Stimulated activated CD4-positive, alpha-beta T cell treated with anti-CD3 and anti-CD28 coated beads, Interleukin-15, amount 100 ng/mL, for 48 hours (primary cell): ENCODE measurements at places on chromosomes 6 and 20.

DNA sequence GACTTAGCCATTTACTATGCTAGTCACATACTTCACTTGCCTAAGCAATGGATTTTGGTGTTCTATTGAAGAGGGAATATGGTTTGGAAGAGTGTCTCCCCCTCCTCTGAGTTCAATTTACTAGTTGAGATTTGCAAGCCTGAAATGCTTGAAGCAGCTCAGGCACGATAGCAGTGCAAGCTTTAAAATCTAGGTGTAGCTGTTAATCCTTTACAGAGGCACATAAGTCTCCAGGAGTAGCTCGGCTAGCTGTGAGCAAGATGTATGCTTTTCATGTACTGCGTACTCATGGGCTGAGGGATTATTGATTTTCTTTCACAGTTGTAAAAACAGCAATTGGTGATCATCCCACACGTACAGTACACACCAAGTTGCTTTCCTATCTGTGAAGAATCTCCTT lies 726 bp downstream of the FLRT3 start:
- no peak for DNase-seq

DNA sequence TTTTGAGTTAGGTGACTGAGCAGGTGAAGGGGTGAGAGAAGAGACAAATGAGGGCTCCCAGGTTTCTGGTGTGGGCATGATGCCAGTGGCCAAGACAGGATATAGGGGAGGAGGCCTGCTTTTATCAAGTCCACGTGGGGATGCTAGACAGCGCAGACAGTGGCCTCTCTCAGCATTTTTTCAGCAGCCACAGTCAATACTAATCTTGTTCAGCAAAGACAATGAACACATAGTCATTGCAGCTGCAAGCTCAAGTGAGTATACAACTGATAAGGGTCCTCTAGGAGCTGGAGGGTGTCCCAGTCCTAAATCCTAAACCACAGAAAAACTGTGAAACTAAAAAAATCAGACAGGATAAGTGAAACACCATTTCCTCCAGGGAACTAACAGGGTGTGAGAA lies 48.6 kb downstream of the UQCC1 start:
- no peak for DNase-seq

GRCh38 chr6:184161-184700 lies 108.1 kb upstream of the DUSP22 start:
- DNase-seq = no peak

DNA sequence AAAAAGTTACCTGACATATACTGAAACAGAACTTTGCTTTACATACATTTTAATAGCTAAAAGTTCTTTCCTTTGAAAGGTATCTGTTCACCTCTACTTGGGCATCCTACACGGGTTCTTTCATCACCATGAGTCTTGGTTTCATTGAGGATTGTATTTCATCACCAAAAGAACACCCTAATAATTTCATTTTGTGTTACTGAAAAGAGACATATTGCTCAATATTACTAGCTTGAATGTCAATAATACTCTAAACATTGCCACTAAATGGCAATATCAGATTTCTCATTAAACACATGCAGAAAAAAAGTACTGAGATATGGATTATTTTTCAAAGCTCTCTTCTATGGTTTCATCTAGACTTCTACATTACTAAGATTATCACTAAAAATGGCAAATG lies 30.8 kb downstream of the MAN1A1 start:
- no peak for DNase-seq

DNA sequence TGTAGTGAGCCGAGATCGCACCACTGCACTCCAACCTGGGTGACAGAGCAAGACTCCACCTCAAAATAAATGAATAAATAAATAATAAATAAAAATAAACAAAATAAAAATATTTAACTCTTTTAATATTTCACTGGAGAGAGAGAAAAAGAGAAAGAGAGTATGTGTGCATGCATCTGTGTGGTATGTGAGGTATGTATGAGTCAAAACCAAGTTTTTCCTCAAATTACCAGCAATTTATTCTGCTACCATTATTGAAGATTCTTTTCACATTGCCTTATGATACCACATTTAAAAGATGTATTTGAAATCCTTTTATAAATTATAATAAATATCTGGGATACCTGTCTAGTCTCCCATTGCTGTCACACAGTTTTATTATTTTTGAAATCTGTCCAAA lies 122.1 kb downstream of the CD164 start:
- DNase-seq = no peak

- DNase-seq = peak; percentile 48
These were observed 20.7 kb downstream of the GTPBP2 start for GRCh38 chr6:43608310-43608763.

- no peak for DNase-seq
These were observed 54.7 kb downstream of the TRAM2 start for GRCh38 chr6:52522151-52522626.

GRCh38 chr20:41047975-41048305 lies 19.3 kb downstream of the TOP1 start:
- DNase-seq = no peak

DNA sequence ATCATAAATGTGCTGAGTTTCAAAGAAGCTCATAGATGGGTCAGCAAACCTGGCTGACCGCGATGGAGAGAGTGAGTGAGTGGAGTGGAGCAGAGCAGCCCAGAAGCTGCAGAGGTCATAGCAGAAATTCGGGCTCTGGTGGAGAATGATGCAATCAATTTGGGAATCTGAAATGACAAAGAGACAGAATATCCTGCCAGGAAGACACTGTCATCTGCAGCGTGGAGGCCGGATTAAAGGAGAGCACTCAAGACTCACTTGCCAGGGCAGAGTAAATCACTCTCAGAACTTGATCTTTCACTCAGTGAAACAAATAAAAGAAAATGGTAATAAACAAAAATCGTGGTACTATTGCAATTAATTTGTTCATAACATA lies 109.6 kb upstream of the RREB1 start:
- DNase-seq = no peak

DNA sequence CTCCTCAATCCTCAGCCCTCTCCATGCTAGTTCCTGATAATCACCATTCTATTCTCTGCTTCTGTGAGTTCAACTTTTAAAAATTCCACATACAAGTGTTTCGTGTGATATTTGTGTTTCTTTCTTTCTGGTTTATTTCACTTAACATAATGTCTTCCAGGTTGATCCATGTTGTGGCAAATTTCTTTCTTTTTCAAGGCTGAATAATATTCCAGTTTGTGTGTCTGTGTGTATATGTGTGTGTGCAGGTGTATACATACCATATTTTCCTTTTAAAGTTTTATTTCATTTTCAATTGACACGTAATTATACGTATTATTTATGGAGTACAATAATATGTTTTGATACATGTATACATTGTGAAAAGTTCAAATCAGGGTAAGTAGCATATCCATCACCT lies 19.8 kb upstream of the SF3B5 start:
- DNase-seq = no peak

- no peak for DNase-seq
These were observed 141.2 kb downstream of the FAM83B start for GRCh38 chr6:54987633-54988290.

DNA sequence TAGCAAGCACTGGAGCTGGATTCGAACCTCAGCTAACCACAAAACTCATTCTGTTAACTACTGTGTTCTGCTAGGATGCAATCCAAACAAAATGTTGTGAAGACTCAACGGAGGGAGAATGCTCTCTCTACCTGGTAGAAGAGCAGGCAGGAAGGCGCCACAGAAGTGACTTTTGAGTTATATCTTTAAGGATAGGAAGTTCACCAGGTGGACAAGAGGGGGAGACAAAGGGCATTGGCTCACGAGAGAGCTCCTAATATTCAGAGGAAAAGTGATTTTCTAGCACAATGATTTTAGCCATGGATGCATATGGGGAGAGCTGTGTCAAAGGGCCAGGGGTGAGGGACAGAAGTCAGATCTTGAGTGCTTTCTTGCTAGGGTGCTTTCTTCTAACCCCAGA lies 108.4 kb upstream of the MAFB start:
- no peak for DNase-seq

DNA sequence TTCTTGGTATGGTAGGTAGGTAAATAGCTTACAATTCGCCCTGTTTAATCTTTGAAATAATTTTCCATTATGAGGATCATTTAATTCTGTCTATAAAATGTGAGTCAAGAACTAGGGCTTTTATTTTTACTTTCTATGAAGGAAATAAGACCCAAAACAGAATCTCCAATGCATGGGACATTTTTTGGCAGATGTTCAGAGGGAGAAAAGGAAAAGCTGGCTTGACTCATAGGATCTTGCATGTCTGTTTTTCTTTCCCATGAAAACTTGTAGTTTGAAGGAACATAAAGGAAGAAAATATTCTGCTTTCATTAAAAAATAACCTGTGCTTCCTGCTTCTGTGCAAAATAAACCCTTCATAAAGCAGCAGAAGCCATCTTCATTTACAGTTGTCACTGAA lies 143.1 kb upstream of the INSM1 start:
- no peak for DNase-seq

GRCh38 chr6:98601716-98602115 lies 232.7 kb upstream of the POU3F2 start:
- DNase-seq = no peak

DNA sequence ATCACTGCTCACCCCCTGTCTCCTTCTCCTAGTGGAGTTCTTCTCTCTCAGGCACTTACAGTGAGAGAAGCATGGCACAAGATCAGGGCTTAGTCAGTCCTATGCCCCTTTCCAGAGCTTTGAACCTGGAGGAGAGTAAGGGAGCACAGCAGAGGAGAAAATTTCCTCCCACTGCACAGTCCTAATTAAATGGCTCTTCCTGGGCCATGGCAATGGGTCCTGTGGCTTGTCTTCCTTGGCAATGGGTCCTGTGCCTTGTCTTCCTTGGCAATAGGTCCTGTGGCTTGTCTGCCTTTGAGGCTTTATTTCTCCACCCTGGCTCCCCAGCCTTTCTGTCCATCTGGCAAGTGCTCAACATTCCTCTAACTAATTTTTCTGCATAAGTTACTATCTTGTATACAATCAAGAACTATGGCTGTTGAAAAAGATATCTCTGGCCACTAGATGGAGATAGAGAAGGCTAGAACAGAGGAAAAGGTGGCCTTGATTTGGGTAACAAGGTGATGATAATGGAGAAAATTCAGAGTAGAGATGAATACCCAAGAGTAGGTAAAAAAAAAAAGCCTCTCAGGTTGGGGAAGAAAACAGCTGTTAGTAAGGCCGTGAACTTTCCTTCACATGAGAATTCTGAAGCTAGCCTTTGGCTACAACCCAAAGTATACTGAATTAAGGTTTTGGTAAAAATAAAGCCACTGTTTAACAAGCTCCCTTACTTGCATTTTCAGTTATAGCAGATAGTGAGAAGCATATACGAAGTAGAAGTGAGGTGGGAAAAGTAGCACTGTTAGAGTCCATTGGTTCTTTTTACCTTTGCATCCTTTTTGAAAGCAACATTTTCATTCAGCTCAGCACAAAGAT lies 504.9 kb downstream of the DOK5 start:
- no peak for DNase-seq

DNA sequence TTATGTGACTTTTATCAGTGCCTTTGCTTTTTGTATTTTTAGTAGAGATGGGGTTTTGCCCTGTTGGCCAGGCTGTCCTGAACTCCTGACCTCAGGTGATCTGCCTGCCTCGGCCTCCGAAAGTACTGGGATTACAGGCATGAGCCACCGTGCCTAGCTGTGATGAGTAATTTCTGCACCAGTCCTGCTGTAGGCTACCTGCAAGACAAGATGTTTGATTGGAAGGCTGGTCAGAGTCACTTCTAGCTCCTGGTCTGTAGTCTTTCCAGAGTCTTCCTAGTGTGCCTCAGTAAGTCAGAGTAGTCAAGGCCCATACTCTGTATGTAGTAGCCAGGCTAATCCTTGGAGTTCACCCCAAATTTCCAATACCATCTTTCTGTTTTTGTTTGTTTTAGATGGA lies 8.9 kb downstream of the TIAM2 start:
- no peak for DNase-seq

DNA sequence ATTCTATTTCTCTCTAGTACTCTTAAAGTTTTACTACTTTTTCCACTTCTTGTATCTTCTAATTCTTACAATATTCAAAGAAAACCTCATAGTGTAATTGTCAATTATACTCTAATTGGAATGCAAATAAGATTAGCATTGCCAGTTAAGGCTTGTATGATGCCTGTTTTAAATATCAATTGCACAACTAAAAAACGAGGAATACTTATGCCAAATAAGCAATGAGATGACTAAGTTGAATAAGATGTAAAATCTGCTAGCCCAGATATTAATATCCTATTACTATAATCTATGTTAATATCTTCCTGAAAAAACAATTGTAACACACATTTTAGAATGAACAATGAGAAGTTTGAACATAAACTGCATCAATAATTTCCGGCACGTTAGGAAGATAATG lies 13.3 kb upstream of the AKAP7 start:
- no peak for DNase-seq

- DNase-seq = no peak
These were observed 52.7 kb downstream of the CDH22 start for GRCh38 chr20:46255440-46256104.

DNA sequence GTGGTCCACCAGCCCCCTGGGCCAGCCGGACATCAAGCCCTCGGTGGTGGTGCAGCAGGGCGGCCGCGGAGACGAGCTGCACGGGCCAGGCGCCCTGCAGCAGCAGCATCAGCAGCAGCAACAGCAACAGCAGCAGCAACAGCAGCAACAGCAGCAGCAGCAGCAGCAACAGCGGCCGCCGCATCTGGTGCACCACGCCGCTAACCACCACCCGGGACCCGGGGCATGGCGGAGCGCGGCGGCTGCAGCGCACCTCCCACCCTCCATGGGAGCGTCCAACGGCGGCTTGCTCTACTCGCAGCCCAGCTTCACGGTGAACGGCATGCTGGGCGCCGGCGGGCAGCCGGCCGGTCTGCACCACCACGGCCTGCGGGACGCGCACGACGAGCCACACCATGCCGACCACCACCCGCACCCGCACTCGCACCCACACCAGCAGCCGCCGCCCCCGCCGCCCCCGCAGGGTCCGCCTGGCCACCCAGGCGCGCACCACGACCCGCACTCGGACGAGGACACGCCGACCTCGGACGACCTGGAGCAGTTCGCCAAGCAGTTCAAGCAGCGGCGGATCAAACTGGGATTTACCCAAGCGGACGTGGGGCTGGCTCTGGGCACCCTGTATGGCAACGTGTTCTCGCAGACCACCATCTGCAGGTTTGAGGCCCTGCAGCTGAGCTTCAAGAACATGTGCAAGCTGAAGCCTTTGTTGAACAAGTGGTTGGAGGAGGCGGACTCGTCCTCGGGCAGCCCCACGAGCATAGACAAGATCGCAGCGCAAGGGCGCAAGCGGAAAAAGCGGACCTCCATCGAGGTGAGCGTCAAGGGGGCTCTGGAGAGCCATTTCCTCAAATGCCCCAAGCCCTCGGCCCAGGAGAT lies 1.0 kb downstream of the POU3F2 start:
- no peak for DNase-seq

GRCh38 chr6:35096129-35096862 lies 44.8 kb downstream of the TCP11 start:
- DNase-seq = no peak

GRCh38 chr6:137724495-137725211 lies 142.4 kb upstream of the TNFAIP3 start:
- DNase-seq = no peak

DNA sequence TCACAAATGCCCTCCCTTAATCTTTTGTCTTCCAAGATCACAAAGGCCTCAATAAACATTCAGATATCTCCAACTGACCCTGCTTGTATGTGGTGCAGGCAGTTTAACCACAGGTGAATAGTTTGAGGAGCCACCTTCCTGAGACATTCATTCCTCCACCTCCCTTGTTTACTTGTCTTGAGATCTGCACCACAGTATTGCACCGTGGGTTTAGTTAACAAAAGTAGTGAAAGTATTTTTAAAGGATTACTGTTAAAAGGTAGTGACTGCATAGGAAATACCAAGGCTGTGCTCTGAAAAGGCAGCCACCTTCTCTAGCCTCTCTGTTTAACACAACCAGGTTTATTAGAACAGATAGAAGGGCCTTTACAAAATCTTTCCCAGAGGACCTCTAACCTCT lies 46.5 kb downstream of the SESN1 start:
- DNase-seq = no peak
